ENCODE measurements at places on chromosomes 4 and X.

DNA sequence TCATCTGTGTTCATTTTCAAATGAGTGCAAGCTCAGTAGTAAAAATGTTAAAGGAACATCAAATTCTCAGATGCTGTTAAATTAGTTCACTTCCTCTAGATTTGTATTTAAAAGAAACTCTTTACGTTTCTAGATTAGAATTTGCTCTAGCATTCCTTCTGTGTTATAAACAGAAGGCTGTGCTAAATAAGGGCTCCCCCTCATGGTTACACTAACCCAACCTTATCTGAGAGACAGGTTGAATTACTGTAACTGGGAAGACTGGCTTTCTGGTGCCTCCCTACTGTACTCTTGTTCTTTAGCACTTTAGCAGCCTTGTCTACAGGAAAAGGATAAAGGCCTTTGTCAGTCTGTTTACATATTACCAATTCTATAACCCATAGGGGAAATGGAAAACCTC, 56.8 kb downstream of the RXFP1 start:
- DNase-seq: no peak

GRCh38 chr4:183287309-183287659, 32.8 kb downstream of the CLDN22 start:
- DNase-seq: no peak

DNA sequence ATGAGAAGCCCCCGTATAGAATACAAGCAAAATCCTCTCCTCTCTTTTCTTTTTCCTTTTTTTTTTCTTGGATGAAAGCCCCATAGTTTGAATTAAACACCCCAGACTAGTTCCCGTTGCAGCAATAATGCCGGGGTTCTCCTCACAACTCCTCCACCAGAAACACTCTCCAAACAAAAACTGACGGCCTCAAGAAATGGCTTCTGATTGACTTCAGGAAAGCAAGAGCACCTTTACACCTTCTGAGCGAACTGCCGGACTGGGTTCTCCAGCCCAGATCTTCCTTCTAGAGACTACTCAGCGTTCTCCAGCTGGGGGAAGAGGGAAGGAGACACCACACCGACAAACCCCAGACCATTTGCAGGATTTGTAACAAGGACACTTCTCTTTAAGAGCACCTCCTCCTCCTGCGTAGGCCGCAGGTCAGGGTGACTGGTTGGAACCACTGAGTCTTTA, 4.0 kb downstream of the HAND2 start:
- DNase-seq: no peak

GRCh38 chr4:72468904-72469502, 100.0 kb downstream of the ADAMTS3 start:
- no peak for DNase-seq

- DNase-seq: no peak
These were observed 205.8 kb upstream of the SPANXN1 start for GRCh38 chrX:145041486-145041885.
